ENCODE measurements at places on chromosomes 1 and 21.

DNA sequence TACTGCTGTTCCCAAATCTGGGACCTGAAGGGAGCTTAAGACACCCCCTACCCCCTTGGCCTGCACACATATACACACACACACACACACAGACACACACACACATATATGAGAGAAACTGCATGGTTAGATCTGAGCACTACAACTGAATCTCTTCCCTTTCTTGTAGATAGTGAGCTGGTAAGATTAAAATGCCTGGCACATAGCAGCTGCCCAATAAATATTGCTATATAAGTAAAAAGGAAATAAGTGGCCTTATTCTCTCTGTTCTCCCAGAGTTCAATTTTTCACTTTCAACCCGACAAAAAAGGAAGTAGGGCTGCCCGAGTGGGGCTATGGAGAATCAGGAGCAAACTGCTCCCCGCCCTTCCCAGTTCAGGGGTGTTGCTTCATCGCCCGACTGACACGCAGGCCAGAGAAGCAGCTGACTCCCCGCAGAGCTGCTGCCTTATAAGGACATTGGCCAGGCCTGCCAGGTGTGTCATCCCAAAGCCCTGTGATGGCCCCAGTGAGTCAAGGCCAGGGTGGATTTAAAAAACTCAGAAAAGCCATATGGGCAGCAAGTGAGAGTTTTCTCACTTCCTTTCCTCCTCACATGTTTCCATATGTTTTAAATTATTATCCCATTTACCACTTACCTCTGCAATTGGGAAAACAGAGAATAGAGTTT is 106.5 kb upstream of the SLC44A3 start:
- DNase-seq: peak; percentile 89

DNA sequence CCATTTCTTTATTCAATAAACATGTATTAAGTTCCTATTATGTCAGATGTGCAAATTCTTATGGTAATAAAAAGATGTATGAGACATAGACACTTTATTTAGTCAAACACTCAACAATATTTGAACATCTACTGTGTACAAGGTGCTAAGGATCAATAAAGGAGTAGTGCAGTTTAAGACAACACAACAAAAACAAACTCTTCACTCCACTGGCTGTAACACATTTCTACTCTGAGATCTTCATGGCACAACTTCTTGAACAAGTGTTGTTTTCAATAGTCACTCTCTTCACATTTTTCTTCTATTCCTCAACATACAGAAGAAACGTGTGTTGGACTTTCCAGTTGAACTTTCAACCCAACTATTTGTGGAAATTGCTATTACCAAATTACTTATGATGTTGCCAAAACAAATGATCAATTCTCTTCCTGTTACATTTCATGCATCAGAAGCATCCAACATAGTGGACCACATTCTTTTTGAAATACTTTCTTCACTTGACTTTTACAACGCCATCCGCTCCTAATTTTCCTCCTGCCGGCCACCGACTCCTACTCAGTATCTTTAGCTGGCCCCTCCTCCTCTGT is 25.4 kb downstream of the HSD3B1 start:
- DNase-seq: no peak

- no peak for DNase-seq
These were observed 26.3 kb downstream of the CLEC20A start for GRCh38 chr1:178470411-178470960.

DNA sequence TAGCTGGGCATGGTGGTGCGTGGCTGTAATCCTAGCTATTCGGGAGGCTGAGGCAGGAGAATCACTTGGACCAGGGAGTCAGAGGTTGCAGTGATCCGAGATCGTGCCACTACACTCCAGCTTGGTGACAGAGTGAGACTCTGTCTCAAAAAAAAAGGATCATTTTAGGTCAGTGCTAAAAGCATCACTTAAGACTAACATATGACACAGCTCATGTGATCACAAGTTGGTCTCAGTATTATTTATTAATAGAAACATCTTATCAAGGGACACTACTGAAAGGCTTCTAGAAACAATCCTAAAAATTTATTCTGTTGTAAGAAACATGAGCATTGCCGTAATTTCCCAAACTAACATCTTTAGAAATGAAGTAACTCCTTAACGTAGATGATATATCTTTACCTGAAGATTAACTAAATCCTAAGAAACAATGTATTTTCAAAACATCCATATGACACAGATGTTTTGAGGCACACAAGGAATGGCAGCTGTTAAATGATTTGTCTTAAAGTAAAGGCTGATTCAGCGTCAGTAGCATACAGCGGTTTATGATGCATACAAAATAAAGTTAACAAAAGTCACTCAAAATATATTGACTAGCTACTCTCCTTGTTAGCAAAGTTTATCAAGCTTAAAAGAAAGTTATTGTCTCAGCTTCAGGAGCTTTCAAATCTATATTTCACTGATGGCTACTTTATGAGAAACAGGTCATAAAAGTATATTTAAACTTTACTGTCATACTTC is 2.6 kb downstream of the NIBAN1 start:
- no peak for DNase-seq

GRCh38 chr1:25760871-25761270 is 39.1 kb upstream of the SELENON start:
- no peak for DNase-seq

DNA sequence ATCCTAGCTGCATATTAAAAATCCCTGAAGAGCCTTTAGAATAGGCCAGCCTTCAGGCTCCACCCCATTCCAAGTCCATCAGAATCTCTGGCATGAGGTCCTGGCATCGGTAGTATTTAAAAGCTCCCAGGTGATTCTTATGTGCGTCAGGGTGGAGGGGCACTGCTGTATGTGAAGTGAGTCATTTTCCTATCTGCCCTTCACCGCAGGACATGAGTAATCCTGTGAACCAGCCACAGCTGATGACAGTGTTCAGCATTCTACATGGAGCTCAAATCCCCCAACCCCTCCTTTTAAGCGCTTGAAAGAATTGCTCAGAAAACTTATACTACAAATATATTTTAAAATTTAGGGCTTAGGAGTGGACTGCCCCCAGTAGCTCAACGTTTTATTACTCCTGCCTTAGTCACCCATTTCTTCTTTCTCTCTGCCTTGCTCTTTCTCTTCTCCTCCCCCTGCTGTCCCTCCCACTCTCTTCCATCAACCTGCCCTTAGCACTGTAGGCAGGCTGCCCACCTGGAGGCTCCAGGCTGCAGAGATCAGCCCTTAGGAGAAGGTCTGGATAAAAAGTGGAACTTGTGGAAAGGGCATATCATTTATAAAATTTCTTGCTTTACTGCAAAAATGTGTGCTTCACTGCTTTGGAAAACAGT is 73.8 kb upstream of the ZNF281 start:
- peak; percentile 91 for DNase-seq

DNA sequence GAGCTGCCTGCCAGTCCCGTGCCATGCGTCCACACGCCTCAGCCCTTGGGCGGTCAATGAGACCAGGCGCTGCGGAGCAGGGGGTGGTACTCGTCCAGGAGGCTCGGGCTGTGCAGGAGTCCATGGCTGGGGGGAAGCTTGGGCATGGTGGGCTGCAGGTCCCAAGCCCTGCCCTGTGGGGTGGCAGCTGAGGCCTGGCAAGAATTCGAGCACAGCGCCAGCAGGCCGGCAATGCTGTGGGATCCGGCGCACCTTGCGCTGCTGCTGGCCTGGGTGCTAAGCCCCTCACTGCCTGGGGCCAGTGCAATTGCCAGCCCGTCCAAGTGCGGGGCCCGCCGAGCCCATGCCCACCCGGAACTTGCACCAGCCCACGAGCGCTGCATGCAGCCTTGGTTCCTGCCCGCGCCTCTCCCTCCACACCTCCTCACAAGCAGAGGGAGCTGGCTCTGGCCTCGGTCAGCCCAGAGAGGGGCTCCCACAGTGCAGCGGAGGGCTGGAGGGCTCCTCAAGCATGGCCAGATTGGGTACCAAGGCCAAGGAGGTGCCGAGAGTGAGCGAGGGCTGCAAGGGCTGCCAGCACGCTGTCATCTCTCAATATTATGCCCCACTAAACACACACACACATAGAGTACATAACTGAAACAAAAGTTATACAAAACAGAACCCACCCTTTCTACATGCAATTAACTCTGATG is 307.7 kb downstream of the LMO4 start:
- DNase-seq: no peak

GRCh38 chr1:219650880-219651279 is 38.0 kb upstream of the ZC3H11B start:
- no peak for DNase-seq

- no peak for DNase-seq
These were observed 26.6 kb upstream of the GPR153 start for GRCh38 chr1:6287431-6287886.

DNA sequence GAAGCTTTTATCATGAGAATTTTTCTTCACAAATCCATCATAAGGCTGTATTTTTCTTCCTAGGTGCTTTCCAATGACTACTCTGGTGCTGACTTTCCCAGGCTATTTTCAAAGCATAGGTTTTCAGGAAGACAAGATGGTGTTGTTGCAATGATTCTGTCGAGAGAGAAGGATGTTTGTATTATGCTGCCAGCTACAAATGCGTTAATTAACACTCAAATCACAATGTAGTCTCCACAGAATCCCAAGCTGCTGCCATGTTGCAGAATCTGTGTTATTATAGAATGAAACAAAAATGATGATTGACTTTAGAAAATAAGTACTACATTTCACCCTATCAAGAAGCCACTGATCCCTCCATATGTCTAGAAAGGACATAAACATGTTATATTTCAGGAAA is 179.5 kb upstream of the MAP1LC3C start:
- DNase-seq: no peak

GRCh38 chr1:66172272-66172671 is 361.7 kb upstream of the SGIP1 start:
- no peak for DNase-seq

GRCh38 chr1:20666804-20667203 is 5.6 kb upstream of the DDOST start:
- DNase-seq: peak; percentile 29

DNA sequence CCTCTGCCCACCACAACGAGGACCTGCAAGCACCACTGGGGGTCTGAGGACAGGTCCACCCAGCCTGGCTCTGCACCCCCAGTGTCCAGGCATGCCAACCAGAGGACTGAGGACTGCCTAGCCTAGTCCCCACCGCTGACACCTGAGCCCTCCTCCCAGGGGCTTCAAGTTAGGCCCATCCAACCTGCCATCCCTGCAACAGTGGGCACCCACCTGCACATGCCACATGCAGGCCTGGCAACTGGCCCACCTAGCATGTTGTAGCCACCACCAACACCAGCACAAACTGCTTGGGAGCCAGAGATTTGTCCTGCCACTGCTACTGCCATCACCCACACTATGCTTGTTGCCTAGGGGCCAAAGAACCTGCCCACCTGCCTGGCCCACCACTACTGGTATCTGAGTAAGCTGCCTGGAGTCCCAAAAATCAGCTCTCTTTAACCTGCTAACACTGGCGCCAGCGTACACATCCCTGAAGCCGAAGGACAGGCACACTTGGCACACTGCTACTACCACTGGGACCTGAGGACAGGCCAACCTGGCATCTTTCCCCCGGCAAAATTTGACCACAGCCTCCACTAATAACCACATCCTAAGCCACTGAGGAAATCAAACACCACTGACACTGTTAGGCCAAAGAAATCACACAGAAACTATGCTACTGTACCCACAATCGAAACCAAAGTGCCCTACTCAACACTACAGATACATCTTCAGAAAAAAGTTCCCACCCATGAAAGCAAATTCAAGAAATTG is 61.5 kb downstream of the PSMG1 start:
- DNase-seq: no peak

DNA sequence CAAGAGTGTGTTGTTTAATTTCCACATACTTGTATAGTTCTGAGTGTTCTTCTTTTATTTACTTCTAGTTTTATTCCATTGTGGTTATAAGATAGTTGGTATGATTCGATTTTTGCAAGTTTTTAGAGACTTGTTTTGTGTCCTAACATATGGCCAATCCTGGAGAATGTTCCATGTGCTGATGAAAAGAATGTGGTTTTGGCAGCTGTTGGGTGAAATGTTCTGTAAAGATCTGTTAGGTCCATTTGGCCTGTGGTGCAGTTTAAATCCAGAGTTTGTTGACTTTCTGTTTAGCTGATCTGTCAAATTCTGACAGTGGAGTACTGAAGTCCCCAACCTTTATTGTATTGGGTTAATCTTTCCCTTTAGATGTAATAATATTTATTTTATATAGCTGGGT is 19.5 kb upstream of the TIPRL start:
- no peak for DNase-seq

GRCh38 chr1:156154317-156154749 is 948 bp downstream of the SEMA4A start:
- no peak for DNase-seq

- no peak for DNase-seq
These were observed 22.3 kb upstream of the AGPAT3 start for GRCh38 chr21:43842742-43843141.

- no peak for DNase-seq
These were observed 3.2 kb downstream of the TEX35 start for GRCh38 chr1:178516110-178516509.

DNA sequence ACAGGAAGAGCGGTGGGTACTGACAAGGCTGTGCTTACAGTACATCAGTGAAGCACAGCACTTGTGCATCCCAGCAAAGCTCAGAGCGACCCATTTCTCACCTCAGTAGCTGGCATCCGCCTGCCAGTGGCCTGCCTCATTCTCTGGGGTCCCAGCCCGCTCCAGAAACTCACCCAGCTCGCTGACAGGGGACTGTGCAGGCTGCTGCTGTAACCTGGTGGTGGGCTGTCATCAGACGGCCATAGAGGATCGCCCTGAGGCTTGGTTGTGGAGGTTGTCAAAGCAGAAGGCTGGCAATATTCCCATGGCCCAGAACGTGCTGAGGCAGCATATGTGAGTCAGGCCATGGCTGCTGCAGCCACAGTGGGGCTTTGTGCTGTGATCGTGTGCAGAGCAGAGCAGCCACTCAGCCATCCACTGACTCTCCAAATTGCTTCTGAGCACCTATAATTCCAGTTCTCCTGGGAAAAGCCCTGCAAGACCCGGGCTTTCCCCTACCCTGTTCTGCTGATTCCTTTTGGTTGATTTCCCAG is 13.6 kb upstream of the GPR137B start:
- no peak for DNase-seq

DNA sequence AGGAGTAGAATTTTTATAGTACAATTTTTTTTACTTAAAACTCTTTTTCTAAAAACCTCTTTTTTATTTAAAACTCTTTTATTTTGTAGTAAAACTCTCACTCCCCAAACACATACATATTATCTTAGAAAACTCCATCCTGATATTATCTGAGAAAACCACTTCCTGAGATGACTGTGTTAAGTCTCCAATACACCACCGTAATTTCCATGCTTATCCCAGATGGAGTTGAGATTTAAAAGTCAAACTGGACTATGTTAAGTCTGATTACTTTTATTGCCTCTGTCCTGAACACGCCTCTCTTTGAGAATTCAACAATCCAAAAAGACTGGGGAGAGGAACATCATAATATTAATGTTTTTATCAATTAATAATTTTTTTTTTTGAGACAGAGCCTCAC is 3.7 kb downstream of the SEC16B start:
- no peak for DNase-seq

DNA sequence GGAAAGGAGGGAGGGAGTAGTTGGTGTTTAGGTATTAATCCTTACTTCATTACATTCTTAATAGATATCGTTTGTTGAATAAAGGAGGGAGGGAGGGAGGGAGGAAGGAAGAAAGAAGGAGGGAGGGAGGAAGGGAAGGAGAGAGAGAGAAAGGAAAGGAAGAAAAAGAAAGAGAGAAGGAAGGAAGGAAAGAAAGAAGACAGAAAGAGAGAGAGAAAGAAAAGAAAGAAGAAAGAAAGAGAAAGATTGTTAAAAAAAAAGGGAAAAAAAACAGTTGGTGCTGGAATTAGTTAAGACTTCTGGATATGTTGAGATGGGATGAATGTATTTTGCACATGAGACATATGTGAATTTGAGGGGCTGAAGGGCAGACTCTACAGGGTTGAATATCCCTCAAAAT is 44.1 kb upstream of the ZSWIM5 start:
- DNase-seq: no peak

All from HCT116 (cell line).